ENCODE measurements at places on chromosomes 4 and X. TPM values are rescaled to one million over a fixed set of nuclear protein-coding genes. Genes with fewer than 3 reads are reported as not detected.

DNA sequence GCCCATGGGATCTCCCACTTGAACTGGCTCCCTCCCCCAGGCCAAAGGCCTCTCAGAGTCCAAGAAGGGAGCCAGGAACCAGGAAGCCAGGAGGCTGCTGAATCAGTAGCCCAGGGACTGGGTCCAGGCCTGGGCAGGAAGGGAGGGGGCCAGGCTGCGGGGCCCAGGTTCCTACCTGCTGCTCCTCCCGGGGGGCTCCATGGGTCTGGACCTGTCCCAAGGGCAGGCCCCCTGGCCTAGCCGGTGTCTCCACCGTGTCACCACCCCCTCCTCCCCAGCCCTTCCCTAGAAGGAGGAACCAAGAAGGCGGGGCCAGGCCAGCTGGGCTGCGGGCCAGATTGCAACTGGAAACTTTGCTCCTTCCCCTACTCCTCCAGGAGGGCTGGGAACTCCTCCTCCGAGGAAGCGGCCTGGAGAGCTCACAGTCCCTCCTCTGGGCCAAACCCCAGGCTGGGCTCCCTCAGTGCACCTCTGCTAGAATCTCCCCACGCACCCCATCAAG is at the start of gene IQSEC2:
TSS of gene IQSEC2 (minus strand) at position 264 of the 502 bp plus-strand sequence.
- peak; percentile 90 for DNase-seq

DNA sequence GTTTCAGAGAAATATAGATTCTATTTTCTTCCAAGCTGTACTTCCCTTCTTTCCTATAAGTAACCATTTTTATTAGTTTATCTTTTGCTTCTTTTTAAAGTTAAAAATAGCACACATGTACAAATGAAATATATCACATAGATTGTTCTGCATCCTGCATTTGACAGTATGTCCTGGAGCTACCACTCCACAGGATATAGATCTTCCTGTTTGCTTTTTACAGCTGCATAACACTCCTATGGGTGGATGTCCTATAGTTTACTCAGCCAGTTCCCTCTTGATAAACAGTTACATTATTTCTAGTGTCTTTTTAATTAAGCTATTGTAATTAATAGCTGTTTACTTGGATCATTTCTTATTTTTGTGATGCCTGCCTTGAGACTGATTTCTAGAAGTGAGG is 301.6 kb upstream of the DDX53 start:
- DNase-seq, result no peak

GRCh38 chr4:70927502-70928137 is 25.5 kb downstream of the MOB1B start:
- DNase-seq, result no peak

- no peak for DNase-seq
Measured at GRCh38 chr4:87516683-87517082, 12.5 kb downstream of the SPARCL1 start.

Gene DDX53
- not detected for total RNA-seq

Gene VCX2
- total RNA-seq, result not detected

Gene SUPT20HL2
- total RNA-seq, result not detected

Data from PC-9 (cell line).